NCI-H2081 treated with DMSO at 0.1 percent for 48 hours (cell line): ENCODE measurements at places on chromosomes 2 and 18.

GRCh38 chr2:46909771-46910419 lies 5.7 kb downstream of the MCFD2 start:
- DNase-seq, result no peak

DNA sequence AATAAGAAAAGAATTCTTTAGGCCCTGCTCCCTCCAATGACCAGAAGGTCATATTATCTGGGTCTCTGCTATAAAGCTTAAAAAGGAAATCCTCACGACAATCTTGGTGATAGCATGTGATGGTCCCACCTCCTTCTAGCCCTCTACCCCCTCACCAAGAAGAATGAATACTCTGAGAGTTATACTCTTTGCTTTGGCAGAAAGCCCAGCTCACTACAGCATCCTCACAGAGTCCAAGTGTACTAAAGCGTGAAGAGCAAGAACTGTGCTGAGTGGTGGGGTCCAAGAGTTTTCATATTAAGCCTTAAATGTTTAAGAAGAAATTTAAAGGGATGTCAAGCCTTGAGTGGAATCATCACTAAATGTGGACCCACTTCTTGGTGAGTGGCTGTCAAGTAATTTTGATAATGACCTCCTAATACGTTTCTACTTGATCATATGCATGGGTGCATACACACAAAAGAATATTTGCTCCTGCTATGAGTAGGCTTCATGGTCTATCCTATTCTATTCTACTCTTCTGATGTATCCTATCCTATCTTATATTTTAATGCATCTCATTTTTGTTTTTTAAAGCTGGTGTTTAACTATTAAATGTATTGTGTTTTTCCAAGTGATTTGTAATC lies 16.5 kb upstream of the SERPINB7 start:
- DNase-seq, result no peak

DNA sequence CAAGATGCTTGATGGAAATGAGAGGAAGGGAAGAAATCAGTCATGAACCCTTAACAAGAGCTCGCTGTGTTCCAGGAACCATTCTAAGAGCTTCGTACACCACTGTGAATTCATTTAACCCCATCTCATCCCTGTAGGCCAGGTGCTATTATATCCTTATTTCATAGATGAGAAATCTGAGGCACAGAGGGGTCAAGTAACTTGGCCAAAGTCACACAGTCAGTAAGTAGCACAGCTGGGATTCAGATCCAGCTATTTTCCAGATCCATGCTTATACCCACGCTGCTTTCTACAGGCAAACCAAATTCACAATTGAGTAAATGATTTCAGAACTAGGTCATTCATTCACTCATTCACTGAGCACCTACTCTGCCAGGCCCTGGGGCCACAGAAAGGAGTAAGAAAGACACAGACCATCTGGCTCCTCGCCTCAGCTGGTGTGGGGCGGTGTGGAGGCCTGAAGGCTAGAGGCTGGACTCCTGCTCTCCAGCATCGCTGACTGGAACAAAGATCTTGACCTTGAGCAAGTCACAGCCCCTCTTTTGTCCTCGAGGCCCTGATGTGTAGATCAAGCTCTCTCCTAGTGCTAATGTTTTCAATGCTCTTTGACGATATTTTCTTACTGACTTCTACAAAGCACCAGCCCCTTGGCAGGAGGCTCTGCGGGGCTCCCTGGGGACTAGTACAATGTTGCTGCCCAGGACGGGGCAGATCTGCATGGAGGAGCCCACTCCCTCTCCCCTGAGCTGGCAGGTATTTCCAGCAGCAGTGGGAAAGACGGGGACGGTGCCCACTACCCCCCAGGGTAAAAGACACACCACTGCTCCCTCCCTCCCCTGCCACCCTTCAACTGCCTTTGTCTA lies 26.5 kb downstream of the STEAP3 start:
- DNase-seq, result no peak

GRCh38 chr2:63051042-63051794 lies 588 bp downstream of the OTX1 start:
- DNase-seq, result no peak

GRCh38 chr18:45580127-45580526 lies 35.1 kb upstream of the SLC14A2 start:
- no peak for DNase-seq

DNA sequence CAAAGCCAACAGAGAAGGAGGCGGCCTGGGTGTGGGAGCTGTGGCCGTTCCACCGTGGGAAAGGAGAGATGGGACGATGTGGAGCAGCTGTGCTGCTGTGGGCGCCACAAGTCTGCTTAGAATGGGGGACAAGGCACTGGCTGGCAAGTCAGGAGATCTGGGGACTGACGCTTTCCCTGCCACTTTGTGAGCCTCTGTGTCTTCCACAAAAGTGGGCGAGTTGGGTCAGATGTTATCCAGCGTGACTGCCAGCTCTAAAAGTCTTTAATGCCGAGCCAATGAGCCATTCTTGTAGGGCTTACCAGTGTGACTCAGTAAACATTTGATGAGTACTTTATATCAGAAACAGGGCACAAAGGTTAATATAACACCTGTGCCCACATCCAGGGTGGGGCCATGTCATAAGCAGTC lies 113.6 kb upstream of the MGAT5 start:
- DNase-seq, result no peak

DNA sequence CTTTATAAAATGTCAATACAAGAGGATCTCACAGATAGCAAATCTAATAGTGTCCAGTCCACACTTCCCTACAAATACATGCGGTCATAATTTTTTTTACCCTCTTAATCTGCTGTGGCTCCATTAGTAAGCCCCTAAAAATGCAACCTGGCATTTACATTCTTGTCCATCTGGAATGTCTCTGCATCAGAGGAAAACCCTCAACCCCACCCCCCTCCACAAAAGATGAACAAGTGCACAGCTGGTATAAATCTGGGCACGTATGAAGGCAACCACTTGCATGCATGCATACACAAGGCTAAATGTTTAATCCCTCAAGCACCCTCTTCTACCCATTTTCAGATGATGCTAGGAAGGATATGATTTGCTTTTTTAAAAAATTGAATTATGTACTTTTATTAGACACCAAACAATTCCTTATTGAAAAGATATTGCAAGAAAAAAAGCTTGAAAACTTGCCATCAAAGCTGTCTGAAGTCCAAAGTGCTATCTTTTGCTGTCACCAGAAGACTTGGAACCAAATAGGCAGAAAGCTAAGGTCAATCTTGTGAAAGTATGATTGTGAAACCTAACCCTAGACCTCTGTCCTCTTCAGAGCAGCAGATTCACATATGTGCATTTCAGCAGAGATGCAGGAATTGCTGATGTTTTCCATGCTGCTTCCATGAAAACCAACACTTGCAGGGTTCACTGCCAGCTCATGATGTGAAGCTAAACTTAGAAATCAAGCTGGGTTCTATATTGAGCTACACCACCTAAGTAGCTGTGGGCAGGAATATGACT lies 39.0 kb downstream of the IRS1 start:
- no peak for DNase-seq

DNA sequence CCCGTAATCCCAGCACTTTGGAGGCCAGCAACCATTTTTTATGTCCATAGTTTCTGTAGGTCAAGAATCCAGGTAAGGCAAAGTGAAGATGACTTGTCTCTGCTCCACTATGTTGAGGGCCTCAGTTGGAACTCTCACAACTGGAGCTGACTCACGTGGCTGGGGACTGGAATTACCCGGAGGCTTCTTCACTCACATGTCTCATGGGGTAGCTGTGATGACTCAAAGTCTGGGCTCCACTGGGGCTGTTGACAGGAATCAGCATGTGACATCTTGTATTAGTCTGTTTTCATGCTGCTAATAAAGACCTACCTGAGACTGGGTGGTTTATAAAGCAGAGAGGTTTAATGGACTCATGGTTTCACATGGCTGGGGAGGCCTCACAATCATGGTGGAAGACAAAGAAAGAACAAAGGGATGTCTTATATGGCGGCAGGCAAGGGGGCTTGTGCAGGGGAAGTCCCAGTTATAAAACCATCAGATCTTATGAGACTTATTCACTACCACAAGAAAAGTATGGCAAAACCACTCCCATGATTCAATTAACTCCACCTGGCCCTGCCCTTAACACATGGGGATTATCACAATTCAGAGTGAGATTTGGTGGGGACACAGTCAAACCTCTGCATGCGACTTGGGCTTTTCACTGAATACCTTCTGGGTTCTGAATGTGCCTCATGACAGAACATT lies 7.8 kb upstream of the PPP1R1C start:
- no peak for DNase-seq

DNA sequence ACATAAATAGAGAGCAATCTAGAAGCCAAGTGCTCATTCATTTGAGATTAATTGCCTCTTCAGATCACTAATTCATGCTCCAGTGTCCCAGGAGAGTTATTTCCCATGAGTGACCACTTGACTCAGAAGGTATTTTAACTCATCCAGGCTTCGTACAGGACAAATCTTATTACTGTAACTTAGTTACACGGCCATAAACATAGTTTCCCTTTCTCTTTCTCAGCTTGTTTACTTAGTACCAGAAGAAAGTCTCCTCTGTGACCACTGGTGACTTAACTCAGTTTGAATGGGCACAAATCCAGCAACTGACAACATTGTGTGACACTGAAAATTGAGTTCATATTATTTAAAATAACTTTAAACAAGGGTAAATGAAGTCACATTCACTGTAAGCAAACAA lies 25.3 kb downstream of the MMADHC start:
- DNase-seq, result no peak

DNA sequence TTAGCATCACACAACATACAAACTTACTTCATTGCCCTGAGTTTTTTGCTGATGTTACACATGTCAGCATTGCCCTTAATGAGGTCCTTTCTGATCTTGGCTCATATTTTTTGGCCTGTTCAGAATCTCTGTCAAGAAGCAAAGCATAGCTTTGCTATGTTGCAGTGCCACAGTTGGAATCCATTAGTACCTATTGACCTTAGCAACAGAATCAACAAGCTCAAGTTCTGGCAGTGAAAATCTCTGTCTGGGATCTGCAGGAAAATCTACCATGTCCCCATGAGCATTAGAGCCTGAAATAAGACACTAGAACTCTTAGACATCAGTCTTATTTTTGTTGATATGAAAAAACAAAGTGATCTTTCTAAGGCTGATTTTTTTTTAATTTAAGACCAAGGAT lies 105.6 kb upstream of the FHL2 start:
- no peak for DNase-seq

GRCh38 chr18:67117804-67118203 lies 398.7 kb downstream of the DSEL start:
- DNase-seq, result no peak

GRCh38 chr2:149175956-149176355 lies 137.5 kb downstream of the LYPD6B start:
- no peak for DNase-seq

DNA sequence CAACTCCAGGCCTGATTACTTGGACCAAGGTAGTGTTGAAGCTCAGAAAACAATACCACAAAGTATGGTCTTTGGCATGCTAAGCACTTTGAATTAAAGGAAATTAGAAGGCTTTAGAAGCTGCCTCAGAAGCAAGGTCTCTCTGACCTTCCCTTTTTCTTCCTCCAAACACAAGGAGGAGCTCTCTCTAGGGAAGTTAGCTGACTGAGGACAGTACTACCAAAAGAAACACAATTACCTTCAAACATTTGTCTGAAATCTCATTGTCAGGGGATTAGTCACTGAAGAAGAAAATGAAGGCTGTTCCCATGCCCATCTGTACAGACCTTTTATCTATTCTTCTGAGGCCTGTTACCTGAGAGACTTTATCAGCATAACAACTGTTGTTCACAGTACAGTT lies 279.3 kb downstream of the CDH20 start:
- DNase-seq, result no peak

- no peak for DNase-seq
These were observed 521.6 kb downstream of the RNF144A start for GRCh38 chr2:7438855-7439254.

- no peak for DNase-seq
These were observed 189.2 kb downstream of the CD226 start for GRCh38 chr18:69758458-69758857.

- no peak for DNase-seq
These were observed 92.2 kb downstream of the SMC6 start for GRCh38 chr2:17661460-17661859.

DNA sequence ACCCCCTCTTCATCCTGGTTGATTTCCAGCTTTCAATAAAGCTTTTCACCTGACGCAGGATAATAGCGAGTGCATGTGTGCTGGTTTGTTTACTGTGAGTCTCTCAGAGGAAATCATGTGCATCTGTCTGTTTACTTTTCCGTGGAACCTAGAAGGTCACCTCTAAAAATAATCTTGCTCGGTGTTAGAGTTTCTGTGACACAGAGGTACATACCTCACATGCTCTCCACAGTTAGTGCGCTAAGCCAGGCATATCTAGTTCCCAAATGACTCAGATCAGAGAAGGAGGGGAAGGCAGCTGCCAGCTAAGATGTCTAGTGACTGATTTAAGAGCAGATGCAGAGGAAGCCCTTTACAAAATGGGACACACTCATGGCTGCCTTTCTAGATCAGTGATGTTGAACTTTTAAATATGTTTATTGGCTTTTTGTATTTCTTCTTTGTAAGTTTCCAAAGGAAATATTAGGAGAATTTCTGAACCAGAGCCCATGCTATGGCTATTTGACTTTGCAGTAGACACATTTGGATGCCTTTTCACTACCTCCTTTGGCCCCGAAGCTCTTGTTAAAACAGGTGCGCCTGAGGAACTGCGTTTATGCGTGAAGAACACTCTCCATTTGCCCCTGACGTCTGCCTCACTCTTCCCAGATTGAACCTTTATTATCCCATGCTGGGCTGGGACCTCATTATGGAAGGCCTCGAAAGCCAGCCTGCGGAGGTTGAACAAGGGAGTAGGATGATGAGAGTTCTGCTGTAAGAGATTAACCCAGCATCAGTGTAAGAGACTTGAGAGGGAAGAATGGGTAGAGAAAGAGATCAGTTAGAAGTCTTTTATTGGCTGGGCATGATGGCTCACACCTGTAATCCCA lies 145.6 kb downstream of the FAM161A start:
- peak; percentile 63 for DNase-seq

GRCh38 chr2:207133820-207134519 lies 31.8 kb downstream of the KLF7 start:
- DNase-seq, result peak; percentile 68

DNA sequence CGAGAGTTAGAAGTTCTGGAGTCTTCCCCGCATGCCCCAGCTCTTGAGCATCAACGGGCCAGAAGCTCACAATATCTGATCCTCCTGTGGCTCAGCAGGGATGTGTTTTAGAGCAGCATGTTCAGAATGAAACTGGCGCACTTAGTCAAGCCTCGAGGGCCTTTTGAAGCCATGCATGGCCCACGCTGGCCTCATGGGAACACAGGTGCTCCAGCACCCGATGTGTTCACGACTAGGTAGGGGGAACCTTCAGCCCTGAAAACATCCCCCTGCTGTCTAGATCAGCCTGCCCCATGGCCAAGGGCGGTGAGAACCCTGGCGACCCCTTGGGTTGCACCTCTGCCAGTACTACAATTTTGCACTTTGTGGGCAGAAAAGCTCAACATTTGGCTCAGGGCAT lies 32.8 kb downstream of the MSH6 start:
- no peak for DNase-seq

GRCh38 chr2:119574108-119574815 lies 30.0 kb downstream of the CFAP221 start:
- no peak for DNase-seq
